ENCODE measurements at places on chromosomes 5 and 9.

GRCh38 chr9:72394066-72394465 is 29.1 kb upstream of the ZFAND5 start:
- DNase-seq = no peak

- DNase-seq = no peak
Observed at GRCh38 chr9:385818-386398, 171.2 kb downstream of the DOCK8 start.

DNA sequence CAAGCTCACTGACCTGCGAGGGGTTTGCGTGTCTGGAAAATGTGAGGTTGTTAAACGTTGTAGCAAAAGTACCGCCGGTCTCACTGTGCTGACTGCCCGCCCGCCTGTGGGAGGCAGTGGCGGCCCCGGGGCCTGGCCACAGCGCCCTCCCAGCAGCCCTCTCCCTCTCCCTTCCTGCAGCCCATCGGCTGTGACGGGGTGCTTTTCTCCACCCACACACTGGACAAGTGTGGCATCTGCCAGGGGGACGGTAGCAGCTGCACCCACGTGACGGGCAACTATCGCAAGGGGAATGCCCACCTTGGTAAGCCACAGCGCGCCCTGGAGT is 6.2 kb downstream of the ADAMTSL2 start:
- DNase-seq = no peak

DNA sequence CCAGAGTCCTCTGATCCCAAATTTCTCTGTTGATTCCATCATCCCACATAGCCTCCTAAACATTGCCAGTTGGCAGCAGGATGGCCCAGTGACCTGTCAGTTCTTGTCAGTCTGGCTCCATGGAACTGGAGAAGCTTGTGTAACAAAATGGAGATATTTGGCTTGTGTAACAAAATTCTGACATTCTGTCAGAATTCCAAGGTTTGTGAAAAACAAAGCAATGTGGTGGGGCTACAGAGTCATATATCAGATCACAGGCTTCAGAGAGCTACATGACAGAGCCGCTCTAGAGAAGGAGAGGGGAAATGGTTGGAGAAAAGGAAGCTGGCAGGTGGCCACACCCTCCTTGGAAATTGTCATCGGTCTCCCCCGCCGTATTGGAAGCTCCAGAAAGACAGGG is 75.4 kb upstream of the MAN2A1 start:
- DNase-seq = no peak

DNA sequence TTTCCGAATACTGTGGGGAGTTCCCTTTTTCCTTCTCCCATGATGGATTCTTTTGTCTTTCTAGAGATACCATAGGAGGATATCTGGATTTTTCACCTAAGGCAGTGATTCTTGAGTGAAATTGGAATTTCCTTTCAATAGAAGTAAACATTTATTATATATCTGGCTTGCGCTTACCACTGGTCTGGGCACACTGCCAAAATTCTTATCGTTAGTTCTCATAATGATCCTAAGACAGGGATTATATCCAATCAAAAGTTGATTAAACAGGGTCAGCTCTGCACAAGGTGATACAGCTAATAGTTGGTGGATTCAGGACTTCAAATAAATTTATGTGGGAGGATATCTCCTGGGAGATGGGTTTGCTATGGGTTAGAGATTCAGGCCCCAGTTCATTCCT is 9.6 kb downstream of the TLE4 start:
- no peak for DNase-seq

GRCh38 chr5:178431782-178432165 is 158.4 kb downstream of the COL23A1 start:
- DNase-seq = no peak

DNA sequence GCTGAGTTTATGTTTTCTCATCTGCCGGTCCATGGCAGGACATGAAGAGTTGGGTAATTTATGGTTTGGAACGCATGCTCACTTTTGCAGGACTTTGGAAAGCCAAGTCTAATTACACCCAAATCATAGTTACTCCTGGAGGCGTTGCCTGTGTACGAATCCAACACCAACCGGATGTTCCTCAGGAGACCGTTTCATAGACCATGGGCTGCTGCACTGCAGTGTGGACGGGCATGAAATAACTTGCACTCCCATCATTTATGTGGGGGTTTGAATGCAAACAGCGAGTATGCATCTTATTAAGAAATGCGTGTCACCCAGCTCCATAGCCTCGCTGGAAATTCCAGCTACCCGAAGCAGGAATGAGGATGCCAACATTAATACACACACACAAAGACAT is 96.1 kb upstream of the IRX2 start:
- DNase-seq = no peak

DNA sequence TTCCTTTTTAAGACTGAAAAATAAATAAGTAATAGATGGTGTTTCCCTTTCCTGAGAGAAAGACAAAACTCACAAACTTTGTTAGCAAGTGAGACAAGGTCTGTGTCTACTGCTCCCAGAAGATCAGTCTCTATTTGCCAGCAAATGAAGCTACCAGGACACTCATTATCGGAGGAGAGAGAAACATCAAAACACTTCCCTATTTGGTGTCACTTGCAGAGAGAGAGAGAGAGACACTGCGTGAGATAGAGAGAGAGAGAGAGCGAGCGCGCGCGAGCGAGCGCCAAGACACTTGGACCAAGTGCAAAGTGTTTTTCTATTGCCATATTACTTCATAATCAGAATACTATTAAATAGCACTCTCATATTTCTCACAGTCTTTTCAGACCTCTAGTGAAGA is 142.7 kb downstream of the KCNN2 start:
- DNase-seq = no peak

DNA sequence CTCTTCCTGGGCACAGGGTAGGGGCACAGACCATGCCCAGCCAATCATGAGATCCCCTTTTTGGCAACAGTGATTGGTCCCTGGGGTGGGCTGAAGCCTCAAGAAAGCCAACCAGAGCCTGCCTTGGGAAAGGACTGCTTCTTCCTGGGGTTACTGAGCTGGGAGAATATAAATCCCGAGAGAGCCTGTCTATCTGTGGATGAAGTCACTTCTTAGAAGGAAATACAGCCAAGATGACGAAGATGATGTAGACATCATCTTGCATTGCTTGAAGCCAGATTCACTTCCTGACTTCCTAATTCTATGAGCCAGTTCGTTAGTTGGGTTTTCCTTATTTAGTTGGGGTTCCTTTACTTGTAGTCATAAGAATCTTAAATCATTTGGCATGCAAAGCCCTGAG is 50.1 kb upstream of the PWWP2A start:
- no peak for DNase-seq

DNA sequence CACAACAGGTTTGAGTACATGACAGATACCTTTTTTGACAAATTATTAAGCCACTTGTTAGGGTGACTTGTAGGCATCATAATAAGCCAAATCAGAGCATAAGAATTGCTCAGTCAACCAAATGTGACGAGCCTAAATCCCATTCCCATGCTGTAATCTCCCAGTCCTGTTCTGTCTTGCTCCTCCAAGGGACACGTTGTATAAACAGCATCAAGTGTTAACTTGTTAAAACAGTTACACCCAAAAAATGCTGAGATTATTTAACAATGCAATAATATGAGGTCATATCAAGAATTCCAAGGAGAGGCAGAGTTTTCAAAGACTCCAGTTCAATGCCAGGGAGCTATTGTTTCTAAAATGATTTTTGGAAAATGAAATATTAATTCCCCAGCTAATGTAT is 76.2 kb downstream of the SH3TC2 start:
- DNase-seq = no peak

GRCh38 chr5:158255609-158256008 is 396.7 kb upstream of the CLINT1 start:
- no peak for DNase-seq

DNA sequence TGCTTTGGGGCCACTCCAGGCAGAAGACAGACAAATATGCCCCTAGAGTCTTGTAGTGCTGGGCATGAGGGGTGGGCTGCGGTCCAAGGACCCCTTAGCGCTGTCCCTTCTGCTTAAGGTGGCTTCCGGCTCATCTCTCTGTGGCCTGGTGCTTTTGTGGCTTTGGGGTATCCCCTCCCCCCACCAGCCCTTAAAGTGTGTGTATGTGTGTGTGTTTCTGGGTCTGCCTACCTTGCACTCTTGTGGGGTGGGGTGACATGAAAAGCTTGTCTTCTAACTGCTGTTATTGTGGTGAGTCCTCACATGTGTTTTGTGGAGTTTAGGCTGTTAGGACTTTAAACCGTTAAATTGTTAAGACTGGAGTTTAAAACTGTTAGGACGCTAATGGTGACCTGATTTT is 23.6 kb downstream of the MARCHF6 start:
- no peak for DNase-seq

GRCh38 chr5:68287976-68288706 is 72.6 kb downstream of the PIK3R1 start:
- peak; percentile 22 for DNase-seq

GRCh38 chr5:73986729-73987128 is 360.7 kb downstream of the ARHGEF28 start:
- DNase-seq = no peak

- DNase-seq = no peak
Observed at GRCh38 chr9:3087697-3088096, 243.8 kb upstream of the PUM3 start.

DNA sequence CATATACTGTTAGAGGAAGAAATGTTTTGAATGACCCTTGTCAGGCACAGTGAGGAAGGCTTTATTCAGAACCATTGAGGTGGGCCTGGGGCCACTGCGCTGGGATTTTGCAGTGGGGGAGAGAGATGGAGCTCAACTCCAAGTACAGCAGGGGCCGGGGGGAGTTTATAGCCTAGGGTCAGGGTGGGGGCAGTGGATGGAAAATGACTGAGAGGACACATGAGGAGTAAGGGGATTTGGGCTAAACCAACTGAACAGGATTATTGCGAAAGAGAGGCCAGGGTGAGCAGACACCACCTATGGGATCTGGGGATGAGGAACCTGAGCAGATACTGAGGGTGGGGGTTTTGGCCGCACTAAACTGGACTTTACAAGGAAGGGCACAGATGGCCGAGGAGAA is 6.3 kb downstream of the CEP72 start:
- DNase-seq = no peak

DNA sequence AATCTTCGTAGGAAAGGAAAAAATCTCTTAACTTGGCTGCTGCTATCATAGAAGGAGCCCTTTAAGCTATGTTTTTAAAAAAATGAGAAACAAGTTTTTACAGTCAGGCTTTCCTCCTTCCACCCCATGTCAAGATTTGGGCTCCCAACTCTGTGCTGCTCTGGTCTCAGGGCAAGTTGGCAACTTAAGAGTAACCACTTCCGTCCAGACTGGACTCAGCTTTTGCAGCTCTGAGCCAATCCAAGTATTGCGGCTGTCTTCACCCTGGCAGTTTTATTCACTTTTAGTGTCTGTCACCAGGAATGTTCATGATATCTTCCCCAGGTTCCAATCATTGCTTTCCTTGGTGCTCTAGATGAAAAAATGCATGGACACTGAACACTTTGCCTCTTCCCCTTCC is 115.9 kb upstream of the GAS1 start:
- no peak for DNase-seq

DNA sequence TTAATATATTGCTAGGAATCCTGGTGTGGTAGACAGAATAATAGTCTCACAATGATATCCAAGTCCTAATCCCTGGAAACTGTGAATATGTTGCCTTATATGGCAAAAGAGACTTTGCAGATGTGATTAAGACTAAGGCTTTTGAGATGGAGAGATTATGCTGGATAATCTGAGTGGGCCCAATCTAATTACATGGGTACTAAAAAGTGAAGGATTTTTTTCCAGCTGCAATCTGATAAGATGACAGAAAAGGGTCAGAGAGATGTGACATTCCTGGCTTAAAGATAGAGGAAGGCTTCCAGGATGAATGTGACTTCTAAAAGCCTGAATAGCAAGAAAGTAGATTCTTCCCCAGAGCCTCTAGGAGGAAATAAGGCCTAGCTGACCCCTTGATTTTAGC is 80.7 kb upstream of the MPDZ start:
- no peak for DNase-seq

GRCh38 chr5:1555808-1556731 is 32.3 kb upstream of the LPCAT1 start:
- DNase-seq = no peak

DNA sequence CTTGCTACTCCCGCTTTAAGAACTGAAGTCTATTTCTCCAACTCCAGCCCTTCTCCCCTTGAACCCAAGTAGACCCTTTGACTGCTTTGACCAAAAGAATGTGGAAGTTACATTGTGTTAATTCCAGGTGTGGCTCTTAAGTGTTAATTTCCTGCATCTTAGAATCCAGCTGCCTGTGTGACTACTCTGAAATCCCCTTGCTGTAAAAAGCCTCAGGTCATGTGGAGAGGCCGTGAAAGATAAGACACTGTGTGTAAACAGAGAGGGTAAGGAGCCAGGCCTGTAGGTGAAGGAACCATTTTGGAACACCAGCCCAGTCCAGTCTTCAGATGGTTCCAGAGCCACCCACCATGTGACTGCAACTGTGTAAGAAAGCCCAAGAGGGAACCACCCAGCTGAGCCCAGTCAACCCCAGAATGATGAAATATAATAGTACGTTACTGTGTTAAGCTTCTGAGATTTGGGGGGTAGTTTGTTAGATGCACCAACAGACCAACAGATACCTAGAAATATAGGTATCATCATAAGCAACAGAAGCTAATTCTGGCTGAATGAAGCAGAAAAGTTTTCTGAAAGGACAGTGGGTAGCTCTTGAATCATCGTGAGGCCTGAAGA is 59.4 kb upstream of the CCDC112 start:
- DNase-seq = no peak

DNA sequence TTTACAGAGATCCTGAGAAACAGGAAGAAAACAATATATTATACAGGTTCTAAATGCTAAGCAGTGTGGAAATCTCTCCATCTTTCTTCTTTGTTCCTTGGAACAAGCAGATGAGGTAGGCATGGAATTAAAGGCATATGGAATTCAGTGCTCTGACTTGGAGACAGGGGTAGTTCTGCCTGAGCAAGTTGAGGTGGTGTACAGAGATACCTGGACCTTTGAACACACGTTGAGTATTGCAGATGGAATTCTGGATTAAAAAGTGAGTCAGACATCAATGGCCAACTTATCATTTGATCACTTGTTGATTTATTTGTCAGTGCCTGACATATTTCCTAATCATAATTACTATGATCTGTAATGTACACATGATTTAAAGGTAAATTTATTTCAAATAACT is 293.9 kb upstream of the IRX4 start:
- DNase-seq = no peak

DNA sequence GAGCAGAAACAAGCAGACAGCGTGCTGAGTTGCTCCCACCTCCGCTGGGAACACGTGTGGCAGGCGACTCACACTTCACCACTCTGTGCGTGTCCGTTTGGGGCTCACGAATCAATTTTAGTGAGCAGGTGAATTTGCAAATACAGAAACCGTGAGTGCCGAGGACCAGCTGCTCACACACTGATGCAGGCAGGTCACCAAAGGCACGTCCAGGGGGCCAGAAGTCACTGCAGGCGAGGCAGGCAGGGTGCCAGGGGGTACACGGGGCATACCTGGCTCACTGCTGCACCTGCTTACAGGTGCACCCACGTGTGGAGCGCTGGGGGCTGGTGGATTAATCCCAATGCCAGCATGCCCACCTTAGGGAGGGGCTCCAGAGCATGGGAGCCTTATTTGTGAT is 68.8 kb downstream of the ZNF354C start:
- DNase-seq = no peak

GRCh38 chr5:145062280-145063062 is 772.7 kb downstream of the PRELID2 start:
- DNase-seq = no peak

GRCh38 chr9:5665059-5665458 is 36.2 kb downstream of the RIC1 start:
- no peak for DNase-seq

GRCh38 chr5:82873452-82873851 is 203.7 kb downstream of the TMEM167A start:
- DNase-seq = no peak

All from stimulated activated CD8-positive, alpha-beta memory T cell treated with anti-CD3 and anti-CD28 coated beads, Interleukin-12 subunit alpha, Interleukin-12 subunit beta, amount 100 ng/mL, for 1 hour (primary cell).